Fibroblast of skin of back (primary cell): ENCODE measurements at places on chromosomes 12 and 14.

DNA sequence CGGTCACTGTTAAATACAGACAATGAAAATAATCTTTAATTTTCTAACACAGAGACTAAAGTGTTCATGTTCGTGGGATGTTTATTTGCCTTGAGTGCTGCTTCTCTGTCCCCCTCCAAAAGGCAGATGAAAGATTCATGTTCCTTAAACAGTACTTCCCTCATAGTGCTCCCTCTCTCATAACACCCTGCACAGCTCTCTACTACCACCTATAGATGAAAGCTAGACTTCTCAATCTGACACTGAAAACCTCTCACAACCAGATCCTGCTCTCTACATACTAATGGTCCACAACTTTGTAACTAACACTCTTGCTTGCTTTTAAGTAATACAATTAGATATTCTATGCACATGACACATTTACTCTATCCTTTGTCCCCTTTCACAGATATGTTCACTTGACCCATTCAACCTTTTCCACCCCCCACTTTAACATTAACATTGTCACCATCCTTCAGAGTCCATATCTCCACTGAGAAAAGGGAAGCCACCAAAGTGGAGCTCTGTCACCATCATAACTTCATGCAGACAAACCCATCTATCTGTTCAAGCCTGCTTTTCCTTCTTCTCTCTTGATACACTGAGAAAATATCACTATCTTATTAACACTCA lies 266.4 kb upstream of the USP15 start:
- peak; percentile 44 for DNase-seq

GRCh38 chr14:45332360-45332988 lies 79.5 kb upstream of the MIS18BP1 start:
- no peak for DNase-seq

GRCh38 chr14:47778631-47779030 lies 103.2 kb upstream of the MDGA2 start:
- no peak for DNase-seq

GRCh38 chr12:108241986-108242703 lies 97.0 kb downstream of the CMKLR1 start:
- DNase-seq = no peak

DNA sequence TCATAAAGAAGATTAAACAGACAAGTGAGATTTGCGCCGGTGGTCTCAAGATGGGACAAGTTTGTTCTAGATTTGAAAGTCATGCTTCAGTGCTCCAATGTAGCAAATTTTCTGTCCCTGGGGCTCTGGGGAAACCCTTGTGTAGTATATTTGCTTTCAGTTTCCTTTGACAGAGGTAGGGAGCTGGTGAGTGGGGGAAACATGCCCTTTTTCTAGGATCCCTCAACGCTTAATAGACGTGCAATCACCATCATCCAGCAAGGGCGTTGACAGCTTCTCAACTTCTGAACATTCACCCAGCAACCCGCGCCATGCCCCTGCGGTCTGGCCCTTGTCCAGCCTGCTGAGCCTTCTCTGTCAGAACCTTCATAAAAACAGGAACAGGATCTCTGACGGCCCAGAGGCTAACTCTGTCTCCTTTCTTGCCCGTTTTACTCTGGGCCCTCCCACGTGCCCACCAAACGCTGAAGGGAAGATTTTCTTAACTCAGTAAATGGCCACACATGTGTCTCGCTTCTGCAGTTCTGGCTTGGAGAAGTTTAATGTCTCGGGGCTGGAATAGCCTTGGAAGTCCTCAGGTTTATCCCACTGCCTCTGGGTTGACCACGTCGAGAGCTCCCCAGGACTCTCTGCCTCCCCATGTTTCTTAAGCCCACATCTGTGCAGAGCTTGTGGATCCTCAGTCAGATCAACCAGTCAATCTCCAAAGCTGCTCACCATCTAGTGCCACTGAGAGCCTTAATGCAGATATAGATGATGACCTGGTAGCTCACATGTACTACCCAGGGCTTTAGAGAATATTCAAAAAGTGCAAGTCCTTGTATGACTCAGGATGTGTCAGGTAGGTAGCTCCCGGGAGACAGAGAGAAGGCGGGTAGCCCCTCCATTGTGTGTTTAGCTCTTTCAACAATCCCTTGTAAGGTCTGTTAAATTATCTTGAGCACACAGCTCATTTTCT lies 58.1 kb upstream of the CCND2 start:
- DNase-seq = peak; percentile 36
